ENCODE measurements at places on chromosomes 7 and 10. TPM values are rescaled to one million over a fixed set of nuclear protein-coding genes. Genes with fewer than 3 reads are reported as not detected.

The IFIT1B gene
- total RNA-seq, result not detected

The ZNHIT1 gene
- total RNA-seq, result 160 TPM

The CCNY gene
- 35.3 TPM for total RNA-seq

The ABLIM1 gene
- total RNA-seq, result 0.24 TPM

The AKR1C2 gene
- 24.8 TPM for total RNA-seq

DNA sequence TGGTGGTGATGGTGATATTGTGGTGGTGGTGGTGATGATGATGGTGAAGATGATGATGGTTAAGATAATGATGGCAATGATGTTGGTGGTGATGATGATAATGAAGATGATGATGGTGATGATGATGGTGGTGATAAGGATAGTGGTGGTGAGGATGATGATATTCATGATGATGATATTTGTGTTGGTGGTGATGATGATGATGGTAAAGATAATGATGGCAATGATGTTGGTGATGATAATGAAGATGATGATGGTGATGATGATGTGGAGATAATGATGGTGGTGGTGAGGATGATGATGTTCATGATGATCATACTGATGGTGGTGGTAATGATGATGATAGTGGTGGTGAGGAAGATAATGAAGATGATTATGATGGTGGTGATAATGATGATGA, 30.7 kb upstream of the SDK1 start:
- no peak for DNase-seq

- DNase-seq, result no peak
Observed at GRCh38 chr7:37494926-37495325, 46.3 kb upstream of the ELMO1 start.

GRCh38 chr10:86644794-86645445, 9.4 kb upstream of the OPN4 start:
- no peak for DNase-seq
